ENCODE measurements at places on chromosomes 11 and 22.

DNA sequence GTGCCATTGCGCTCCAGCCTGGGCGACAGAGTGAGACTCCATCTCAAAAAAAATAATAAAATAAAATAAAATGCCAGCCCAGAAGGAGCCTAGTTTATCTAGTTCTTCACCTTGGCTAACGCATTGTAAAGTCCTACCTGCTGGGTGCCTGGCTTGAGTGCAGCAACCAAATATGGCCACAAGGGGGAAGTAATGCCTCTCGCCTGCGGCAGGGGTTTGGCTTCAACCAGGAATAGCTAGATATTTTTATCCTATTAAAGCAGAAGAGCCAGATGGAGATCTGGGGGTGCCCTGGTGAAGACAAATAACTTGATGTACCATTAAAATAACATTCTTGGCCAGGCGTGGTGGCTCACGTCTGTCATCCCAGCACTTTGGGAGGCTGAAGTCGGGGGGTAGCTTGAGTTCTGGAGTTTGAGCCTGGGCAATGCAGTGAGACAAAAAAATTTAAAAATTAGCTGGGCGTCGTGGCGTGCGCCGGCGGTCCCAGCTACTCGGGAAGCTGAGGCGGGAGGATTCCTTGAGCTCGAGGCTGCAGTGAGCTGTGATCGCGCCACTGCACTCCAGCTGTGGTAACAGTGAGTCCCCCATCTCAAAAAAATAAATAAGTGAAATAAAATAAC, 20.6 kb upstream of the PLEKHB1 start:
- no peak for DNase-seq

DNA sequence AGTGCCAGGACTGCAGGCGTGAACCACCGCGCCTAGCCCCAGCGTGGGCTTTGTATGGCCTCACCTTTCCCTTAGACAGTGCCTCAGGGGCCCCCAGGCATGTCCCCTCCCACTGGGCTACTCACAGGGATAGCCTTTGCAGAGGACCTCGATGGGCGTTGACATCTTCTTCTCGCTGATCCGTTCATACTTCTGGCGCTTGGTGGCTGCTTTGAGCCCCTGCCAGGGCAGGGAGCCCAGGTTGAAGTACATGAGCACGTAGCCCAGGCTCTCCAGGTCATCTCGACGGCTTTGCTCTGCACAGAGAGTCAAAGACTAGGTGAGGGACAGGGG, 17.5 kb downstream of the CSNK1E start:
- no peak for DNase-seq

DNA sequence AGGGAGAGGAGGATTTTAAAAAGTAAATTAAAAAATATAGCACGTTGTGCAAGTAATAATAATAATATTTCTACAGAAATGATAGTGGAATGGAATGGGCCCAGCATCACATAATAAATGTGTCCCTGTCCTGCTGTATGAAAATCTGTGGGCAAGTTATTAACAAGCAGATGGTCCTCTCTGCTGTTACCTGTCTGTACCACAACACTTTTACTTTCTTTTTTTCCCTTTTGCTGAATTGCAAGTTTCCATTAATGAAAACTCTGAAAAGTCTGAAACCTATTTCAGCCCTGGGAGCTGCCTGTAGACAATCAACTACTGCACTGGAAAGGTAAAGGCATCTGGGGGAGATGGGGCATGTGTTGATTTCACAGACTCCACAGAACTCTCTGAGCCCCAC, 937.1 kb downstream of the OPCML start:
- no peak for DNase-seq

DNA sequence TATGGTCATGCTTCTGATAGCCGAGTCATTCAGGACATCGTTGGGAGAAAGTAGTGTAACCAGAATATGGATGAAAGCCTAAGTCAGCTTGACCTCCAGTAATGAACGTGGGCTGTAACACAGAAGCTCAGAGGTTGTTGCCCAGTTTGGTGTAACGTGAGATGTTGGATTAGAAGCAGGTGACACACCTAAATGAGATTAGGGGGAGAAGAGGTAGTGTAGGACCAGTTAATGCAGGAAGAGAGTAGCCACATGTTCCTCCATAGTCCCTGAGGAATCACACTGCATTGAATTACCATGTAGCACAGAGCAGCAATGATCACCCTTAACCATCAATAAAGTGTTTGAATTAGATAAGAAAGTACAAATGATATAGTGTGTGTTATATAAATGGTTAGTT, 20.4 kb downstream of the FBXO7 start:
- DNase-seq = no peak

- no peak for DNase-seq
Measured at GRCh38 chr22:45612451-45612901, 59.2 kb upstream of the ATXN10 start.

Data from RWPE2 (cell line).